ENCODE measurements at places on chromosomes 3 and 15.

DNA sequence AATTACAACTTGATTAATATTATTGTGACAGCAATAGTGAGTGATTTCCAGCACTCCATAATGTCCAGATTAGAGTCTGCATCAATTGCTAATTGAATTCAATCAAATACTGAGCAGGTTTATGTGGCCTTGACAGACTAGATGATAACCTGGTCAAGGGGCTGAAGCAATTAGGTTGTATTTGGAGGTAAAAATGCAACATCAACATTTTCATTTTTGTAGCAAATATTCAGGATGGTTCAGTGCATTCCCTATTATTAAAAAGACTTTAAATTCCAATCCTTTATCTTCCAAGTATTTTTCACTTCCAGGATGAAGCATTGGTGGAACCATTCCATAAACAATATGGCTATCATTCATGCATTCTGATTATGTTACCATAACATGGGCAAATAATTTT, 120.4 kb downstream of the PLOD2 start:
- DNase-seq = no peak

DNA sequence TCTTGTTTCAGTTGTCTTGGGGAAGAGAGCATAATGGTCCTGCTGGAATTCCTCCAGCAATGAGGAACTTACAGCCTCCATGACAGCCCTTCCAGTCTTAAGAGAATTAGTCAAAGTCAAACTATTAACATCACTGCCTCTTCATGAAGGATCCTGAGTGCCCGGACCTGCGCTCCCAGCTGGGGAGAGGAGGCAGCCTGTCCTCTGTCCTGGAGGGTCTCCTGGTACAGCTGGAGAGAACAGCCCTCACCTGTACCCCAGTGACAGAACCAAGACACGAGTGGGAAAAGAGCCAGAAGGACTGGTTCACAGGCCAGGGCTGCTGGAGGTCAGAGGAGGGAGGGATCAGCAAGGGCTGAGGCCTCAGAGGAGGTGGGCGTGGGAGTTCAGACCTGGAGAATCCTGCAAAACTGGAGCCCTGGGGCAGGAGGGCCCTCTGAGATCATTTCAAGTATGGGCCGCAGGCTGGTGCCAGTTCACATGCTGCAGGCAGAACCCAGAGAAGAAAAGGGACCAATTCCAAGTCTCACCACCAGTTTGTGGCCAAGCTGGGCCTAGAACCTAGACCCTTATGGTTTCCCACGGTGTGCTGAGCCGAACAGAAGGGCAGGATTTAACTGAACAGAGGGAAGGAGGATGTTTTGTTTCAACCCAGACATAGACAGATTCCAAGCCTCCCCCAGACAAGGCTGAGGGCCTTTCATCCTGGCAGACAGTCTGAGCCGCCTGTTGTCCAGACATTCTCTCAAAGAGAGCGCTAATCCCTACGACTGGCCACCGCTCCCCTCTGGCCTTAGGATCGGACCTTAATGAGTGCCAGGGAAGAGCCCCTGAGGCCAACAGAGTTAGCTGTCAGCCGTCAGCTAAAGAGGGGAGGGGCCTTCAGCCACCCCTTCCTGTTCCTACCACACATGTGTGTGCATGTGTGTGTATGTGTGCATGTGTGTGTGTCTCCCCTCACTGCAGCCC, 18.2 kb downstream of the LOXL1 start:
- no peak for DNase-seq

DNA sequence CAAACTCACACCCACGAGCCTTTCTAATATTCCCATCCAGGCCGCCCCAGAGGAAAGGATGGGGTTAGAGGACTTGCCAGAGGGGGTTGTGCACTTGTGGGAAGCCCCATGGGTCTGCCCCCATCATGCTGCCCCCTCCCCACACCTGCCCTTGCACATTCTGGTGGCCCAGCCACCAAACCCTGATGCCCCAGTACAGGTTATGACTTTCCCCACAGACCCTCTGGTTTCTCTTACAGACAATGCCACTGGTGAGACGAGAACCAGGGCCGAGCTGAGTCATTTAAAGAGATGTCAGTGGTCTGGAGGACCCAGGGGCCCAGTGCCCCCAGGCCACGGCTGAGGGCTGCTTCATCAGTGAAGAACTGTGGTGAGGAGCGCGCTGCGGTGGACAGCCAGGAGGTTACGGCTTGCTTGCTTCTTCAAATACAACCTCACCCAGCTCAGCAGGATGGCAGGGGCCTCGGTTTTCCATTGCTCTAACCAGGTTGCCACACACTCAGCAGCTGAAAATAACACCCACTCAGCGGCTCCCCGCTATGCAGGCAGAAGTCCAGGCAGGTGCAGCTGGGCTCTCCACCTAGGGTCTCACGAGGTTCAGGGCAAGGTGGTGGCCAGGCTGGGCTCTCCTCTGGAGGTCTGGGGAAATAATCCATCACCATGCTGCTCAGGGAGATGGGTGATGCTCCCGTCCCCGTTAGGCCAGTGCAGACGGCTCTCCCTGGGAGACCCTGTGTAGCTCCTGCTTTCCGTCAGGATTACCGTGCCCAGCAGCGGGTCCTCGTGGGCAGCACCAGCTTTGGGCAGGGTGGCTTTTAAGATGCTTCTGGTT, 13.8 kb upstream of the SNRPA1 start:
- no peak for DNase-seq

DNA sequence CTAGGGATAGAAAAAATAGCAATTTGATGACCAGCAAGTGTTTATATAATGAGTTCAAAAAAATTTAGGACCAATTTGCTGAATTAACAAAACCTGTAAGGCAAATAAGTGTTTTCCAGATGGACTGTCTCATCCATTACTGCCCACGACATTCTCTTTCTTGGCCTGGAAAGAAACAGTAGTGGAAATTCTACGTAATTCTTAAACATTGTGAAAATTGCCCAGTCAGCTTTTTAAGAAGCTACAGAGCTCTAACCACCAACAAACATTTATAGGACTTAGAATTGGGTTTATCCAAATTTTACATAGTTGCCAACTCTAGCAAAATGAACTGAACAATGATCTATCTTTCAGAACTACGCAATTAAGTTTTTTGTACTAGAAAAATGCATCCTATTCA, 227.7 kb upstream of the PEX5L start:
- no peak for DNase-seq

DNA sequence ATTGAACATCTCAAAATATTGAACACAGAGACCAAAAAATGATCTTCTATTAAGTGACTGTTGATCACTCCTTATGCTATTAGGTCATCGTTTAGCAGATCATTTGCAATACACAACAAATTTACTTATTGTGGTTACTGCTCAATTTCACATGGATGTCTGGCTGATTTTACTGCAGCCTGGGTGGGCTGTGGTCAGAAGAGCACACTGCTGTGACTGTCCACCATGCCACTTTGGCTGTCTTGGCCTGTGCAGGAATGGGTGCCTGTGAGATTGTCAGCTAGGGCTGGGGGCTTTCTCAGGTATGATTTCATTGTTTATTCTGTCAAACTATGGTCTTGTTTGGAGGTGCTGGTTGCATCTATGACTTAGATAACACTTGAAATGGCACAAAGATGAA, 80.1 kb upstream of the LRTM1 start:
- DNase-seq = no peak

DNA sequence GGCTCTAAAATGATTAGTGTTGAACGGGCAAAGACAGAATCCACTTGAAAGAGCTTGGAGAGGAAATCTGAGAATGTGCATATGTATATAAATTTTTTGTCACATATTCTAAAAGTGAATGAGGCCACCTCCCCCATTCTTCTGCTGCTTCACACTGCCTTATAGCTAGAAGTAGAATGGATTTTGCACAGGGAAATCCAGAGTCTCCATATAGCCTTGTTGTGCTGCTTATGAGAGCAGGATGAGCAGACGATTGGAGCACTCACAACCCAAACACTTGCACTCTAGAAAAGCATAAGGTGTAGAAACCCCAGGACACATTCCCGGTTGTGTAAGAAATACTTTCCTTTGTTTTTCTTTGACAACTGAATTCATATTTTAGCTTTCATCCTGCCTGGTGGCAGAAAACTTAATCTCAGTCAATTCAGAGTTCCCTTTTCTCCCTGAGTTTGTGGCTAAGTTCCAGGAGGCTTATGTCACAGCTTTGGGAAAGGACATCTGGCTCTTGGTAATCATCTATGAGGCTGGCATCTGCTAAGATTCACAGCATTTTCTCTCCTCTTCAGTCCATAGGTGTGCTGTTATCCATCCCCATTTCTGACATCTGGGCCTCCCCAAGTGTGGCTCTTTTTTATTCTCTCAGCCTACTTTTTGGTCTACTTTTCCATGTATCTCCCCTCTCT, 188.4 kb upstream of the PFN2 start:
- no peak for DNase-seq

Data from stimulated activated CD8-positive, alpha-beta memory T cell treated with anti-CD3 and anti-CD28 coated beads, Interleukin-4, amount 100 ng/mL, for 4 hours (primary cell).